ENCODE measurements at places on chromosomes 6 and 20.

GRCh38 chr6:168452685-168453377 is 11.8 kb downstream of the SMOC2 start:
- DNase-seq = no peak

DNA sequence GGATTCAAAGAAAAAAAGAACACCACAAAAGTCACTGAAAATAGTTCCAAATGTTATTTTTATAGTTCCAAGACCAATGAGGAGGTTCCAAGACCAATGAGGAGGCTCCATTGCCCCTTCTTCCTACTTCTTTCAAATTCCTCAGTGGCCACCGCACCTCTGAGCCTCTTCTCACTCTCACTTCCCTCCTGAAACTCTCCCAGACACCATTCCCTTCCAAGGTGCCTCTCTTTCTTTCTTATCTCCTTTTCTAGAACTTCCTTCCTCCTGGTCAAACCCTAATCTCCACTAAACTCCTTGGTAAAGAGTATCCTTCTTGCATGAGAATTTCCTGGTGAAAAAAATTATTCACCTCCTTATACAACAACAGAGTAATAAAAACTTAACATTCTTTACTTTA is 20.4 kb upstream of the MCUR1 start:
- DNase-seq = no peak

- no peak for DNase-seq
Measured at GRCh38 chr6:35214869-35215664, 1.3 kb downstream of the SCUBE3 start.

- no peak for DNase-seq
Measured at GRCh38 chr6:131551902-131552301, 21.1 kb upstream of the ARG1 start.

DNA sequence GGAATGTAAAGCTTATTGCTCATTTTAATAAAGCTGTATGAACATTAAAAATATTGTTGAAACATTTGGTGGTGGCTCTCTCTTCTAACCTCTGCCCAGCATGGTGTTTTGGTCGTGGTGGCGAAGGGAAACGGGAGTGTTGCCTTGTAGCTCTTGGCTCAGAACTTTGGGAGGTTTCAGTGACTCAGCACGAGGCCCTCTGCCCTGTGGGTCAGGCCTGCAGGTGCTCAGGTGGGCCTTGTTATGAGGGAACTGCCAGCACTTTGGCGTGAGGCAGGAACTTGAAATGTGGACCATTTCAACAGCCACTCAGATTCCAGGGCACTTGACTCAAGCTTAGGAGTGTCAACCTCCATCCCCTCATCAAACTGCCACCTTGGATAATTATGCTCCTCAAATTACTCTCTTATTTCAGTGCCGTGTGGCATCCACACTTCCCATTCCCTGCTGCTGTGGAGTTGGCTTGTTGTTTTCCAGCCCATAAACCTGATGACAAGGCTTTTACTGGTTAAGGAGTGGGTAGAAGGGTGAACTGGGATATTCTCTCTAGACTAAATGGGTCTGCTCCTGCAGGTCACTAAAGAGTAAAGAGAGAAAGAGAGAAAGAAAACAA is 36.3 kb downstream of the PRDM1 start:
- DNase-seq = no peak

DNA sequence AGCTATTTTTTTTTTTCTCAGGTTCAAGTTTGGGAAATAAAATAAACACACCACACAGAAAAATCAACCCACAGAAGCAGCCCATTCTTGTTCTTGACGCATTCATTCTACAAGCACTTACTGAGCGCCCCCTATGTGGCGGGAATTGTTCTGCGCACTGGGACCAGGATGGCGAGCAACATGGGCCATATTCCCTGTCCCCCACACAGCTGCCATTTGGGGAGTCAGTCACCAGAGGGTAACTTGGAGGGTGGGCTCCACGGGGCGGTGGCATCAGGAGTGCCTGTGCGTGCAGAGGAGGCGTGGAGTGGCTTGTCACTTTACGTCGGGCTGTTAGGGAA is 185.0 kb upstream of the PDE10A start:
- DNase-seq = no peak

DNA sequence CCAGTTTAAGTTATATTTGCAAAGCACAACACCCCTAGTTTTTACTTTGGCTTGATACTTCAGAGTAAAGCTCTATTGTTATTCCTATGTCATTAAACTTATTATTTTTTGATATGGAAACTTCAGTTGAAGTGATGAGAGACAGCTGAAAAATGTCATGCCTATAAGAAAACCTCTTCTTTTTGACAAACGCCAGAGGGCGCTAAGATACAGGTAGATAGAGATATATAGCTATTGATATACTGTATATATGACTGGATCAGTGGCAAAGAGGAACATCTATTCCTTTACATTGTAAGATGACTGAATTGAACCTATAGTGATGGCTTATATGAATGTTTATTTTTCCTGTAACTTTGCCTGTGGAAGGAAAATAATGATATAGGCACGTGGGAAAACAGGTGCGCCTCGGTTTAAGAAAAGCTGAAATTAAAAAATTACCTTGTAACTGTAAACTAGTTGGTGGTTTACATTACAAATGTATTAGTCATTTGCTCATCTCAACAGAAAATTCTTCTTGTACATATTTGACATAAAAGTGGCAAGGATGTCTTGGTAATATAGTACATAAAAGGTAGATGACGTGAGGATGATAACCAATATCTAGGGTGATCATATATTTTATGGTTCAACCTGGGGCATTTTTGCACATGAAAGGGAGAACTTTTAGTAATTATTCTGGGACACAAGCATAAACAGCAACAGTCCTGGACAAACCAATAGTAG is 74.1 kb downstream of the LAMA4 start:
- DNase-seq = no peak

DNA sequence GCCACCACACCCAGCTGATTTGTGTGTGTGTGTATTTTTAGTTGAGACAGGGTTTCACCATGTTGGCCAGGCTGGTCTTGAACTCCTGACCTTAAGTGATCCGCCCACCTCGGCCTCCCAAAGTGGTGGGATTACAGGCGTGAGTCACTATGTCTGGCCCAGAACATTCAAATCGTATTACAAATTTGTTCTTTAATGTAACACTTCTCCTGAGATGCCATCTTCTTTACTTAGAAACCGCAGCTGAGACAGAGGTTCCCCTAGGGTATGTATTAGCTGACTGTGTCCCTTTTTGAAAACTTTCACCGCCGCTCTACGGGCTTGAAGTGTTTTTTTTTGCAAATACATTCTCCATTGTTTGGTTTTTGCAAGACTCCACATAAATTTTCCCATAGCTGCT is 62.6 kb downstream of the TOX2 start:
- no peak for DNase-seq

All from hypothalamus (tissue), 51 donors.